ENCODE measurements at places on chromosomes 5 and 9.

DNA sequence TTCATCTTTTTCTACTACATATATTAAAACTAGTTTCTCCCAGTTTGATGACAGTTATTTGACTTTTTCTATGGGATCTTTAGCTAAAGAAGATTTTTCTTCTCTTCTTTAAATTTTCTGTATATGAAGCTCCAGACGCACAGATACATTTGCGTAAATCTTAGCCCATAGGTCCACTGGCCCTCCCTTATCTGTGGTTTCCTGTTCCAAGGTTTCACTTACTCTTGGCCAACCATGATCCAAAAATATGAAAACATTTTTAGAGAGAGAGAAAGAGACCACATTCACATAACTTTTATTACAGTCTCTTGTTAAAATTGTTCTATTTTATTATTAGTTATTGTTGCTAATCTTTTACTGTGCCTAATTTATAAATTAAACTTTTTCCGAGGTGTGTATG lies 270.2 kb upstream of the DAPK1 start:
- no peak for DNase-seq

- DNase-seq = no peak
These were observed 125.3 kb upstream of the ABCA1 start for GRCh38 chr9:105053209-105053652.

GRCh38 chr5:176787676-176788075 lies 22.7 kb upstream of the UNC5A start:
- DNase-seq = no peak

DNA sequence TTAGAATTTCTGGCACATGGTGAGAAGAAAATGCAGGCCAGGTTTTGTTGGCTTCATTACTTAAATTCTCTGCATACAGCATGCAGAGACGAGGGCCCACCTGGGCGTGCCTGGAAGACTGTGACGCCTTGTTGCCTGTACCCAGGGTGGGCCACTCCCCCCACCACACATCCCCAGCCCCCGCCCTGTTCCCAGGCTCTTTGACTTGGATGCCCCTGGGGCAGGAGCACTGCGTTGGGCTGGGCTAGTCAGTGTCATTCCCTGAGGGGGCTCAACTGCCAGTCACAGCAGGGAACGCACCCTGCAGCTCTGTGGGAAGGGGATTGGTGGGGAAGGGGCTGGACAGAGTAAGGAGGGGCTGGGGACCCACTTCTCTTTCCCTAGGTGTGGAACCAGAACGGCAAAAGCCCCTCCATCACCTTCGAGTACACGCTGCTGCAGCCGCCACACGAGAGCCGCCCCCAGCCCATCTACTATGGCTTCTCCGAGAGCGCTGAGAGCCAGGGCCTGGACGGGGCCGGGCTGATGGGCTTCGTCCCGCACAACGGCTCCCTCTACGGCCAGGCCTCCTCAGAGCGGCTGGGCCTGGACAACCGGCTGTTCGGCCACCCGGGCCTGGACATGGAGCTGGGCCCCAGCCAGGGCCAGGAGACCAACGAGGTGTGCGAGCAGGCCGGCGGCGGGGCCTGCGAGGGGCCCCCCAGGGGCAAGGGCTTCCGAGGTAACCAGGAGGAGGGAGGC lies 19.6 kb downstream of the ADAMTSL2 start:
- no peak for DNase-seq

GRCh38 chr5:74598731-74599130 lies 41.8 kb downstream of the ENC1 start:
- DNase-seq = no peak

DNA sequence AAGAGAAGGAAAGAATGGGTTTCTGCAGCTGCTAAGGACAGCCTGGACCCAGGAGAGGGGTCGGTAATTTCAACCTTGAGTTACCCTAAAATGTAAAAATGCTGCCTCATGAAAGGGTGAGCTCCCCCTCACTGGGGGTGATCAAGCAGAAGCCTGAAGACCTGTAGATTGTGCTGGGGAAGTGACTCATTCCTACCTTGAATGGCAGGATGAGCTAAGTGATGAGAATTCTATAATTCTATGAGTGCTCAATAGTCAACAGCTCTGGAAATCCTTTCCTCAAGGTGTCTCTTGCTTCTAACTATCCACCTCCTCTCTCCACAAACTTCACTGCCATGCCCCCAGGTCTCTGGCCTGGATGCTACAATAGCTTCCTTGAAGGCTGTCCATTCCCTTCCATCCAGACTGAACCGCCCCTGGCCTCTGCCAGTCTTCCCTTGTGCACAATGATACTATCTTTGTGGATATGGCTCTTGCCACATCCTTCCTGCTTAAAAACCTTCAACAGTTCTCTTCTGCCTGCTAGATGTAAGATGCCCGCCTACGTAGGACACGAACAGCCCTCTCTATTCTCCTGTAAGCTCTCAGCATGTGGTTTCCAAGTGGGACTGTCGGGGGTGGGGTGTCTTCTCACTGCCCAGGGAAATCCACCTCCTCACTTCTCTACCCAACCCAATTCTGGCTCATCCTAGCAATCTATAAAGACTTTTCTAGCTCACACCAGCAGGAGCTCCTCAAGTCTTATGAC lies 50.6 kb downstream of the PTPN3 start:
- no peak for DNase-seq

DNA sequence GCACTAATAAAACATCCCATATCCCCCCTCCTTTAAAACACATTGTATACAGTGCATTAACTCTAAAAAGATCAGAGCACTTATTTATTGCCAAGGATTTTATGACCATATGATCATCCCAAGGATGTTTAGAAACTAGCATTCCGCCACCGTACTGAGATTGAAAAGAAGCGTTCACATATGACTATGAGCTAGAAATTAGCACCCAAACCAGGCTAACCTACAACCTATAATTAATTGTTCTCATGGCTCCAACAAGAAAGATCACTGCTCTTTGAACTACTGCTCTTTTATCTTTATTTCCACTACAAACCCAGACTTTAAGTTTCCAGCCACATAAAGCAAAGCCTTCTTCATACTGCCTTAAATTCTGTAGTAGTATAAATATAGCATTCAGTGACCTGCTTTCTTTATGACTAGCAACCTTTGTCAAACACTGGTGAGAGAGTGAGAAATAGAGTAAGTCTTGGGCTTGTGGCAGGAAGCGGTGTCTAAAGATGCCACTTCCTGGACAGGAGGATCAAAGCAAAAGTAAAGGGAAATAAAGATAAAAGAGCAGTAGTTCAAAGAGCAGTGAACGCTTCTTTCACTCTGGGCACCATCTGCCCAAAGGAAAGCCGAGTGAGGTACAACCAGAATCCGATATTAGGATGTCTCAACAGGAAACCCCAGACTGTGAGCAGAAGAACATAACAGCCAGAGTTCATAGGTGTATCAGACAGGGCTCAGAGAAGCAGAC lies 151.1 kb upstream of the ERCC6L2 start:
- no peak for DNase-seq

- DNase-seq = no peak
These were observed 154.6 kb upstream of the NR3C1 start for GRCh38 chr5:143558048-143558447.

DNA sequence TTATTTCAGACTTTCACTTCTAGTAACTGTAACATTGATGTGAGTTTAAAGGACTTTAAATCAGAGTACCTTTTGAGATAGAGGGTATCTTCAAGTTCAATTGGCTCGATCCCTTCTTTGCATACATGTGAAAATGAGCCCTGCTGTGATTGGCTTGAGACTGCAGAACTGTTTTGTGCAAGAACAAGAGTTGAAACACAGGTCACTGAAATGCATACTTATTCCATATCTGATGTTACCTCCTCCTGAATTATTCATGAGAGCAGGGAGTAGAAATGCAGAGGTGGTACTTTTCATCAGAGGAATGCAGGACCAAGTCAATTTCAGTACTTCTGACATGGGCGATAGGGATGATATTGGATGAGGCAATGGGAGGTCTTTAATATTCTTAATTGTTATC lies 459.5 kb downstream of the TLR4 start:
- no peak for DNase-seq

DNA sequence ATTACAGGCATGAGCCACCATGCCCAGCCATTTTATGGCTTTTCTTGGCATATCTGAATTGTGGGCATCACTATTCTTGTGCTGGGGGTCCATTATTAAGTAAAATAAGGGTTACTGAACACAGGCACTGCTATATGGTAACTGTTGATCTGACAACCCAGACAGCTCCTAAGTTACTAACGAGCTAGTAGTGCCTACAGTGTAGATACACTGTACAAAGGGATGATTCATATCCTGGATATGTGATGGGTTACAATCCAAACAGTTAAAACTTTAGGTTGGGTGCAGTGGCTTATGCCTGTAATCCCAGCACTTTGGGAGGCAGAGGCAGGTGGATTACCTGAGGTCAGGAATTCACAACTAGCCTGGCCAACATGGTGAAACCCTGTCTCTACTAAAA lies 4.3 kb downstream of the CD14 start:
- DNase-seq = no peak

DNA sequence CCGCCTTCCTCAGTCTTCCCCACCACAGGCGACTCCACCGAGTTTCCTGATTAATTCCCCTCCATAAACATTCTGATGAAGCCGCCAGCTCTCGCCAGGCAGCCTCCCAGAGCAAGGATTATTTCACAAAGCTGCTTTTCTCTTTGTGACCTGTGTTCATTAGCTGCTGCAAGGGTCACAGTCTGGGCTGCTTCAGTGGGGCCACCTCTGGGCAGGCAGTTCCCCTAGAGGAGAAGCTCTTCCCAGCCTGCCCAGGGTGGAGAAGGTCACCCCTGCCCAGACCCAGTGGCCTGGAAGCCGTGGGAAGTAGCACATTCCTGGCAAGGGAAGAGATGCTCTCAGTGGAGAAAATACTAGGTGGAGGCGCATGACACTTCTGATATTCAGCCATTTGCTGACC lies 58.4 kb upstream of the RAPGEF1 start:
- no peak for DNase-seq

GRCh38 chr9:20610591-20610990 lies 11.7 kb downstream of the MLLT3 start:
- no peak for DNase-seq

GRCh38 chr9:3237121-3237520 lies 288.7 kb downstream of the RFX3 start:
- no peak for DNase-seq

GRCh38 chr5:73529081-73529480 lies 30.8 kb downstream of the BTF3 start:
- DNase-seq = no peak

DNA sequence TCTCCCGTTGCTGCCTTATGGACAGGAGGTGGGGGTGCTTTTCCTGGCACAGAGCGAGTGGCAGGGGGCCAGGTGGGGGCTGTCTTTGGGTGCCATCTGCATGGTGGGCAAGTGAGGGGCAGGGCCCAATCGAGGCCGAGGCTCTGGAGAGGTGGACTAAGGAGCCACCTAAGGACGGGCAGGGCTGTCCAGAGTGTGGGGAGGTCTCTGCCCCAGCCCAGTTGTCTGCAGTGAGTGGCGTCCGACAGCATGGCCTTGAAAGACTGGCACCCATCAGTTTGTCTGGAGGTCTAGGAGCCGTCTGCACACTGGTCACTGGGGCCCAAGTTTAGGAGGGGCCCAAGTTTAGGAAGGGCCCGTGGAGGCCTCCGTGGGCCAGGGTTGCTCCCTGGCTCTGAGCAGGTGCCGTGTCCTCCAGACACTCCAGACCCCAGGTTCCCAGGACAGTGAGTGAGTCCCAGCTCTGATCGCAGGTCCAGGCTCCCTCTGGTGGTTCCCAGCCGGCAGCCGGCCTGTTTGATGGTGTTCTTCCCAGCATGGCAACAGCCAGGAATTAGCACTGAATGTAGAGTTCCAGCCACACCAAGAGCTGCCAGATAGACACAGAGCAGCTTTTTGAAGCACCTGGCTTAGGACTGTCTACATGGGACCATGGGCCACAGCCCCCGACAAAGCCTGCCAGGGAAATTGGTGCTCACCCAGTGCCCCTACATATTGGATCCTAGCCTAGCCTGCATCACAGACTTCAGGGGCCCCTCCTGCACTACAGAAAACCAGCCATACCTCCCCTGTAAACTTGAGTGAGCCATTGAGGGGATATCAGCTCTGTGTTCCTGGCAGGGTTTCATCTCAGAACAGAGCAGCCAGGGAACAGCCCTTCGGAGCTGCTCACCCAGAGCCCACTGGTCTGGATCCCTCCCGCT lies 120.9 kb downstream of the WNK2 start:
- peak; percentile 87 for DNase-seq

- DNase-seq = no peak
These were observed 4.6 kb downstream of the TLX3 start for GRCh38 chr5:171313481-171314206.

DNA sequence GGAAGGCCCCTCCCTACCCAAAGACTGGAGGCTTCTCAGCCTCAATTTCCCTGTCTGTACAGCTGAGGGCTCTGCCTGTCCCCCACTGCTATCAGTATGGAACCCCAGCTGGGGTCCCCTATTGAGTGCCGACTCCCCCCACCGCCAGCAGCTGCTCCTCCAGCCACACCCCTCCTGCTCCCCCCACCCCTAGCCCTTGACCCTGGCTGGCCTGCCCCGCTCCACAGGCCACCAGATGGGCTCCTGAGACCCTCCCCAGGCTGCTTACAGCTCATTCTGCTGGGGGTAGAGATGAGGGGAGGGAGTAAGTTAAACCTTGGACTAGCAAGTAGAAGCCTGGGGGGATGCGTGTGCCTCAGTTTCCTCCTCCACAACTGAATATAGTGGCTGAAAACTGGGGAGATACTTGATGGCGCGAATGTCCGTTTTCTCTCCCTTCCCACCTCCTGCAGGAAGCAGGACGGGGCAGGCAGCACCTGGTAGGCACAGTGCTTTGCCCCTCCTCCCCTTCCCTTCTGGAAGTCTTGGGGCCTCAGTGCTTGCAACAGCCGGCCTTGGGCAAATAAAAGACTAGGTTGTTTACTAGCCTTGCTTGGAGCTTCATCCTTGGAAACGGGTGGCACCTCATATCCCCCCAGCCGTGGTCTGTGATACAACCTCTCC lies 19.1 kb downstream of the URM1 start:
- DNase-seq = no peak

- no peak for DNase-seq
These were observed 127.2 kb upstream of the SLC44A1 start for GRCh38 chr9:105117234-105117633.

DNA sequence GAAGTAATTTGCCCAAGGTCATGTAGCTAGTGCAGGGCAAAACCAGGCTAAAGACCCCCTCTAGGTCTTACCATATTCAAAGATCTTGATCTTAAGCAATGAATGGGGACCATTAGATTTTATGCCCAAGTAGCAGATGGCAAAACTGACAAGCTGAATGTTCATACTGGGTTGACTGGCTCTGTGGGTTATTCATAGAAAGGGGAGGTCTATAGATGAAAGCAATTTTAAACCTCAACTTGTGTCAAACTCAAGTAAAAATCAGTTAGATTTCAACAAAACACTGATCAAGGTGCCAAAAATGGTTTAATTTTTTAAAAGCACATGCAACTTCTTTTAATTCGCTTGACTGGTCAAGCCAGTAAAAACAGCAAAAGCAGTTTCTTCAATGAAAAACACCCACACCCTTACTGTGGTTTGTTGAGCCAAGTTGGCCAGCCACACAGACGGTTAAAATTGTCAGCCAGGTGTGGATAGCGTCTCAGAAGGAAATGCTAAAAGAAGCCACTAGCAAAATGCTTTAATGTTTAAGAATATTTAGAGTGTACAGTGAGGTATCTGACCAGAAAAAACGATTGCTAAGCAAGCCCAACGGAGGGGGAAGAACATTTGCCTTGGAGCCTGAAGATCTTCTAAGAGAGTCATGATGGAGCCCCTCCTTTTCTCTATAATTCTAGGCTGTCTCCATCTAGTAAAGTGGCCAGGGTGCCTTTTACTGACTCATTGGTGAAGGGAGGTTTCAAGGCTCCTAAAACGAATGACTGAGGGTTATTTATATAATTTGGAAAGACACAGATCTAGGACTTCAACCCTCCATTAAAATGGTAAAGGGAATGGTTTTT lies 539.6 kb upstream of the CLINT1 start:
- DNase-seq = no peak

All from SK-N-SH (cell line).